ENCODE measurements at places on chromosomes 3 and 15.

DNA sequence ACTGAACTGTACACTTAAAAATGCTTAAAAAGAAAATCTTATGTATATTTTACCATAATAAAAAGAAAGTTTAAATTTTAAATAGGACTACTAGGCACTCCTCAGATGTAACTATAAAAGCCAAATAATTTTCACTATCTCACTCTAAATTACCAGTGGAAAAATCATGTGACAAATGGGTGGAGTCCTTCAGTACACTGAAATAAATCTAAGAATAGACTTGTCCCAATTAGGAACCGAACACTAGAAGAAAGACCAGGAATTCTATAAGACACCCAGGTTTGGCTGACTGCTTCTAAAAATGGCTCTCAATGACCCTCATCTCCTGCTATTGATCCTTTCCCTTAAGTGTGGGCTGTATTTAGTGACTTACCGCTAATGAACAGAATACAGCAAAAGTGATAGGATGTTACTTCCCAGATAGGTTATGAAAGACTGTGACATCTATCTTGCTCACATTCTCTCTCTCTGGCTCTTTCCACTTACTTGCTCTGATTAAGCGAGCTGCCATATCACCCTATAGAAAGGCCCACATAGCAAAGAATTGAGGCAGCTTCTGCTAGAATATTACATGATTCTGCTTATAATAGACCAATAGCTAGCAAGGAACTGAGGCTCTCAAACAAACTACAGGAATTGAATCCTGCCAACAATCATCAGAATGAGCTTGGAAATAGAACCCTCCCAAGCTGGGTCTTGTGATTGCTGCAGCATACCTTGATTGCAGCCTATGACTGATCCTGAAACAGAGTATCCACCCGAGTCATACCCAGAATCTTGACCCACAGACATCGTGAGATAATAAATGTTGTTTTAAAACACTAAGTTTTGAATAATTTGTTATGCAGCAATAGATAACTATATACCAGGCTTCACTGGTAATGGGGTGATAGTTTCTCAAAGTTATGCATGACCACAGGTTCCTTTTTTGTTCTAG lies 16.9 kb downstream of the TTBK2 start:
- no peak for DNase-seq

DNA sequence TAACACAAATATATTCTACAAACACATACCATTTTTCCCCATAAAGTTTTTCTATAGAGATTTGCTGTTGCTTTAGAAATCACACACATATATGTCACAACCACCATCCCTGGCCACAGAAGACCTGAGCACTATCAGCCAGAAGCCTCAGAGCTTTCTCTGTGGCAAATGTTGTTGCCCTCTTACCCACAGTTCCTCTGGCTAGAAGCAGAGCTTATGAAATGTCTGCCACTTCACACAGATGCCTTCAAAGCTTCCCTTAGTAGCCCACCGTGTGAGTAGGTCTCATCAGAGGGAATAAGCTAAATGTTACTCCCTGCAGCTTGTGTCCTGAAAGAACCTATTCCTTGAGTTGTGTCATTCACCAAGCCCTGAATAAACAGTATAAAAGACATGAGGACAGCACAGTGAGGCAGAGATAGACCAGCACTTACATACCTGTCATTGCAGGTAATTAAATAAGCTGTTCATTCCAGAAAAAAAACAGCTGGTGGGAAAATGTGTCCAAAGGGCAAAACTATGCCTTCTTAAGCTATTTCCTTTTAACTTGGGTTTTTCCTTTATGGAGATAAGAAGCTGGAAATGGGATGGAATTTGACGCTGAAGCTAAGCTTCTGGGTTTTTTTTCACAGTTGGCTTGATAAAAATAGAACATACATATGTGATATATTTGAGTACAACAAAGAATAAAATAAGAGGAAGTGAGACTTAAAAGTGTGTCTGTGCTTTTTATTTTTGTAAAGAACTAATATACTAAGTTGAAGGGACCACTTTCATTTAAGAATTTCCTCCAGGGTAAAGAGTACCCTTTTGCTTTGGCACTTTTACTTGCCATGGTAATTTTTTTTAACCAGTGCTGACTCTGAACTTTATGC lies 391.4 kb downstream of the KCNH8 start:
- DNase-seq: no peak

DNA sequence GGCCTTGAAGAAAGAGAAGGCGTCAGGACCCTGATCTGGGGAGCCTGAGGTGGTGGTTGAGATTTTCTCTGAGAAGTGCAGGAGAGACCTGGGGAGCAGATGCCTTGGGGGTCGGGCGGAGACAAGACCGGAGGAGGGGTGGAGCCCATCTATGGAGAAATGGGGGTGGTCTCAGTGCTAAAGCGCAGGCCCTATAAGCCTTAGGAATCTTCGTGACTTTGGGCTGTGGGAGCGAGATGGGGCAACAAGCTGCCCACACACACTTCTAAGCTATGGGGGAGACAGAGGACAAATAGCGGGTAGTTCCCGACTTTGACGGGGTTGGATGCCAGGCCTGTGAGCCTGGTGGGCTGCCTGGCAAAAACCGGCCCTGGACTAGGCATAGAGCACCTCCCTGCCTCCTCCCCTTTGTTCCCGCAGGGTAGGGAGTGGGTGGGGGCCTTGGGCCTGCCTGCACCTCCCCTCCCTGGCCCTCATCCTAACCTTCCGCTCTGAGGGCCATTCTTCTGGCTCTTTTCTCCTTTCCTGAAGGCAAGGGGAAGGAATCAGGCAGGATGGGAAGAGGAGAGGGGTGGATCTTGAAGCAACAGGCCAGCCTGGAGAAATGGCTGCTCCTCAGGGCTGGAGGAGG lies 880 bp downstream of the NISCH start:
- no peak for DNase-seq

- no peak for DNase-seq
These were observed 279.1 kb downstream of the FAM43A start for GRCh38 chr3:194964809-194965208.

DNA sequence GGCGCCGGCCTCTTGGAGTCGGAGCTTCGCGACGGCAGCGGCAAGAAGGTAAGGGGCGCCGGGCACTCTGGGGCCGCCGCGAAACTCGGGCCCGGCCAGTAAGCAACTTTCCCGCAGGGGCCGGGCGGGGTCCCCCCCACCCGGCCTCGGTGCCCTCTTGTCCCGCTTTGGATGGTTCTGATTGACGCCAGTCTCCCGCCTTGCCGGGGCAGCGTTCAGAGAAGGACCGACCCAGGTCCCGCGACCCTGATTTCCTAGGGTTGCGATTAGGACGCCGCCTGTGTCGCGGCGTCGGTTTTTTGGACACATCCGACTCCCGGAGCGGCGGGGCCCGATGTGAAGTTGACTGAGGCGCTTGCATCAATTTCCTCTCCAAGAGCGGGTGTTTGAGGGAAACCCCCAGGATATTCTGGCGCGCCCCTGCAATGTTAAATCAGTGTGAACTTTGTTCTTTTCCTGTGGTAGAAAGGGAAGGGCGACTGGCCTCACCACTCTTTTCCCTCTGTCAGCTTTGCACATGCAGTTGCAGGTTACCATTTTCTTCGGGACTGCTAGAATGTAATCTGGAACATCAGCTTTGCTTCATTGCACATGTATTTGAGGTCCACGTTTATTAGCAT lies 755 bp downstream of the PDE8A start:
- DNase-seq: no peak

GRCh38 chr15:77097248-77097721 lies 26.4 kb upstream of the TSPAN3 start:
- DNase-seq: no peak

DNA sequence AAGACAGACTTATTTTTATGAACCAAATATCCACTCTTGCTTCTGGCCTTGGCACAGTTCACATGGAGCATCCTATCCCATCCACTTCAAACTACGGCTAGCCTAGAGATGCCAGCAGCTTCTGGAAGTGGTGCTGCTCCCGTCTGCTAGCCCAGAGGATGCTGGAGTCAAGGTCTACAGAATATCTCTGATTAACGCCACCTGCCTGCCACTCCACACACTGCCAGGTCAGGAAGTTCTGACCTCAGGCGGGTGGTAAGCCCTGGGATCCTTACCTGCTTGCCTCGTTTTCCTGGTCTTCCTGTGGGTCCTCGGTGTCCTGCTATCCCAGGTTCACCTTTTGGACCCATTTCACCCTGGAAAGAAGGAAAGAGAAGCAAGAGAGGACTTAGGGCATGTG lies 42.9 kb downstream of the EAF1 start:
- DNase-seq: no peak

GRCh38 chr15:68313501-68314410 lies 36.2 kb downstream of the FEM1B start:
- no peak for DNase-seq

- DNase-seq: no peak
These were observed 57.4 kb downstream of the ZBTB38 start for GRCh38 chr3:141425523-141426233.

DNA sequence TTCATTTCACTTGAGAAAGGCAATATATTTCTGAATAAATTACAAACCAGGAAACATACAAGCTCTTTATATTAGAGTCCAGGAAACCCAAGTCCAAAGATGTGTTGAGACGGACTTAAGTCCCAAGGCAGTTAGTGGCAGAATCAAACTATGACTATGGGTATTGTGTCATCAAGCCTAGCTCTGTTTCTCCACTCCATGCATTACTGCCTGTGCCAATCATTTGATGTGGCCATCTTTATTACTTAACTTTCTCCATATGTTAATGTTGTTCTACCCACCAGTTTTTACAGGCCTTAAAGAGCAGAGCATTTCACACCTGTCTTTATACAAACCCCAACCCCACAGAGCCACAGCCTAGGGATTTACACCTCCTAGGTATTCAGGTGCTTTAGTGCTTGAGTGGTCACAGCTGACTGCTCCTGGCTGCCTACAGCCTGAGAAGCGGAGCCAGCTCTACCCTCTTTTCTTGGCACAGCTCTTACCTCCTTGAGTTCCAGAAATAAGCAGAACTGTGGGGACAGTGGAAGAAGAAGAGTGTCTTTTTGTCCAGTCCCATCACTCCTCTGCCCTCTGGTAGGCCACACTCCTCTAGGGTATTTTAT lies 92.1 kb downstream of the DTWD1 start:
- no peak for DNase-seq

GRCh38 chr15:95869920-95870319 lies 460.6 kb upstream of the NR2F2 start:
- DNase-seq: no peak

DNA sequence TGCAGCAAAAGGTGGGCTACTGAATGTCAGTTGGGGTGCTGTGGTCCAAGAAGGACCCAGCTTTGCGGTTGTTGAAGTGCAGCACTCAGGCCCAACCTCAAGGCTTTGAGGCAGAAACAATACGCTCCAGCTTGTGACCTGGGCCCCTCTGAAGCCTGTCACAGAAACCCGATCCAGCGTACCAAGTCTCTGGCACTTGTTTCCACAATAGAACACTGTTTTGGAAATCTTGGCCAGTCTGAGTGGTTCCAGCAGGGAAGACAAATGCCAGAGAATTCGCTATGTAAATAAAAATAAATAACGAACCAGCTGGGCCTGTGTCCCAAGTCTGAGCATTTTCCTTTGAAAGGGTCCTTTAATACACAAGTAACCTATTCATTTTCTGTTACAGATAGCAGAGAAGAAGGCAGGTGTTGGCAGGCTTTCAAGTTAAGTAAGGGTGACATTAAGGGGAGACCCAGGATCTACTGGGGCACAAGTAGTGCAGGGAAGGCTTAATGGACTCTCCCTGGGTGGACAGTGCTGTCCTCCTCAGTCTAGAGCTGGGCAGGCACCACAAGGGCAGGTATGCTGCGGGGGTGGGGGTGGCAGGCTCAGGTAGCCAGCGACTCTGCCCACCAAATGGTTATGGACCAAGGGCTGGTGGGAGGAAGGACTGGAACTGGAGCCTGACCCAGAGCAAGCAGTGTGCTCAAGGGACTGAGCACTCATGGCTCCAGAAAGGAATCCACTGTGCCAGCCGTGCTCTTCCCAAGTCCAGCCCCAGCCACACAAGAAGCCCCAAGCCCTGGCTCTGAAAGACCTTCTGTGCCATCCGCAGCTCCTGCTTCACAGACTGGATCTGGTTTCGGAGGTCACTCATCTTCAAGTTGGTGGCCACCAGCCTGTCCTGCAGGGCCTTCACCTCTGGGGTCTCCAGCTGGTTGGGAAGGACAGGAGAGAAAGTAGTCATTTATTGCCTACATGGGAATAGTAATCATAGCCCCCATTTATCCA lies 26.3 kb downstream of the CCDC13 start:
- DNase-seq: no peak

DNA sequence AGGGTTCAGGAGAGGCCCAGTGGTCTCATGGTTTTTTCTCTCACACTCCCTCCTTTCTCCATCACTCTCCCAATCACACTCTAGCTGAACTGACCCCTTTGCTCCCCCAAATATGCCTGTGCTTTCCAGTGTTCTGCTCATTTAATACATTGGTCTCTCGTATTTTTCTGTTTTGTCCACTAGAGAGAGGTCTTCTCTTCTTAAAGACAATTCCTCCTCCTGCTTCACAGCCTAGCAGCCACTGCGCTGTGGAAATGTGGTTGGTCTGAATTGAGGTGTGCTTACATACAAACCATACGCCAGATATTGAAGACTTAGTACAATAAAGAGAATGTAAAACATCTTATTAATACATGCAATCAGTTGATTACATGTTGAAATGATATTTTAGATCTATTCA lies 60.6 kb upstream of the XCR1 start:
- DNase-seq: no peak

GRCh38 chr15:64883997-64884511 lies 27.6 kb upstream of the ANKDD1A start:
- peak; percentile 84 for DNase-seq

DNA sequence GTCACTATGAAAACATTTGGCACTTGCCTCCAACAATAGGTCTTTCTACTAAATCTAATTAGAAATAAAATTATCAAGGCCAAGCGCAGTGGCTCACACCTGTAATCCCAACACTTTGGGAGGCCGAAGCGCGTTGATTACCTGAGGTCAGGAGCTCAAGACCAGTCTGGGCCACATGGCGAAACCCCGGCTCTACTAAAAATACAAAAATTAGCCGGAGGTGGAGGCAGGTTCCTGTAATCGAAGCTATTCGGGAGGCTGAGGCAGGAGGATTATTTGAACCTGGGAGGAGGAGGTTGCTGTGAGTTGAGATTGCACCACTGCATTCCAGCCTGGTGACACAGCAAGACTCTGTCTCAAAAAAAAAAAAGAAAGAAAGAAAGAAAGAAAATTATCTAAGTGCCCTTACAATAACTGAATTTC lies 1.6 kb upstream of the PLD1 start:
- DNase-seq: no peak

DNA sequence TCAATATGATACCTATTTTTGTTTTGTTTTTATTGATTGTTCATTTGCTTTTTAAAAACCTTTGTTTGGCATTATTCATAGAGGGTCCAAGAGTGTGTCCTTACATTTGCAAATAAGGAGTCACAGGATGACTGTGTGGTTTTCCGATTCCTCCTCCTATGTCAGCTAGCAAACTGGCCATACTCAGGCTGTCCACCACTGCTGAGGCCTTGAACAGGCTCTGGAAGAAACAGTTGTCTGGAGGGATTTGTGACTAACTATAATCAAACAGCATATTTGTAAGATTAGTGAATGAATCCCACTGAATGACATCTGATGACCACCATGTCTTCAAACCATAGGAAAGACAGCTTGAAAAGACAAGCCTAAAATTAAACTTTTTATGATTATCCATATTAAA lies 423.4 kb upstream of the ATP11B start:
- no peak for DNase-seq

GRCh38 chr3:192850451-192850981 lies 67.1 kb downstream of the MB21D2 start:
- DNase-seq: no peak

GRCh38 chr3:42936157-42936981 lies 30.4 kb downstream of the ZNF662 start:
- no peak for DNase-seq
